ENCODE measurements at places on chromosomes 7 and 10.

DNA sequence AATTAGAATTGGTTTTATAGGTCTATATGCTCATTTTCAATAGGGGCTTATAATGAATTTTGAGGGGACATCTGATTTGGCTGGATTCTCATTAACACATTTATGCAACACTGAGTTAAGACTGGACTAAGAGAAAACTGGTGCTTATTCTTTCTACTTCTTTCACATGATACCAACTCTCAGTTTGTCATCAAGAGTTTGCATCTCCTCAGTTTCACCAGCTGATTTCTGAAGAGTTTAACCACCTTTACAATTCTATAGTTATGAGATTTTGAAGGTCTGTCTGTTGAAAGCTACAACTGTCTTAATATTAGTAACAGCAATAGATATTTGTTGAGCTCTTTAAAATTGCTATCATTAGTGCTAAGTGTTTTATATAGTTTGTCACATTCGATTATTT lies 867.0 kb upstream of the SORCS1 start:
- no peak for DNase-seq

DNA sequence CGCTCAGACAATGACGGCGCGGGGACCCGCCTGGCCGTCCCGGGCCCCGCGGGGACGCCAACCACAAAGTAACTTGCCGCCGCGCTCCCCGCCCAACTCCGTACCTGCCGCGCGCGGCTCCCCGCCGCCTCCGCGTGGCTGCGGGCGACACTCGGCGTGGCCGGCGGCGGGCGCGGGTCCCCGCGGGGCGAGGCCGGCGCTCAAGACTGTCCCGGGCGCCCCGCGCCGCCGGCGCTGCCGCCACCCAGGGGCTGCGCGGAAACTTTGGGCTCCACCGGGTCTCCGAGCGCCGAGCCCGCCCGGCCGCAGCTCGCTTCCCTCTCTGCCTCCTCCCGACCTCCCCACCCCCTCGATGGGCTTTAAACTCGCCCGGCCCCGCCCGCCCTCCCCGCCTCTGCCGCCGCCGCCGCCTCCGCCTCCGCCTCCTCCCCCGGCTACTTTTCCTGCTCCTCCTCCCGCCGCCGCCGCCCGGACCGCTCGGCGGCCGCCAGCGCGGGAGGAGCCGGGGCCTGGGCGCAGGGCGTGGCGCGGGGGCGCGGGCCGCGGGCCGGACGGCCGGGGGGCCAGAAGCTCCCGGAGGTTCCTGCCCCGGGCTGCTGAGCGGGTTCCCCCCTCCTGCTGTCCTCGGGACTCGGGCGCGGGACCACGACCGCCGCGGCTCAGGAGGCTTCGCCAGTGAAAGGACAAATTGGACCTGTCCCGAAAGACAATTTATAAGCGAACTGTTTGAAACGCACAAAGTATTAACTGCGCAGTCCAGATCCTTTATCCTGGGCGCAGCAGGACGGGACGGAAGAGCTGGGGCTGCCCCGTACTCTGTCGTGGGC lies 10.6 kb upstream of the GRB10 start:
- peak; percentile 50 for DNase-seq

DNA sequence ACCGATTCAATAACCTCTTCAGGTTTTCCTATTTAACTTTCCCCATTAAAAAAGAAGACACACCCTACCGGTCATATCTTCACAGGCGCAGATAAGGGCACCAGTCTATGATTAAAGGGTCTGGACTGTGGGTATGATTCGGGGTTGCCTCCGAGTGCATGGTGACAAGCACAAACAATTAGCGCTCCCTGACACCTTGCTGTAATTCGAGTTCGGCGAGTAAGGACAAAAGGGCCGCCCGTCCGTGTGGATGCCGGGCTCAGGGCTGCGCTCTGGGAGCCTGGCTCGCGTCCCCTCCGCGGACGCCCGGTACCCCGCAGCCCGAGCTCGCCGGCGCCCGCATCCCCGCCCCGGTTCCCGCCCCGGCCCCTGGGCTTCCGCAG lies 111.9 kb upstream of the RHEB start:
- DNase-seq: peak; percentile 34

GRCh38 chr10:77072836-77073662 lies 564.6 kb downstream of the KCNMA1 start:
- DNase-seq: no peak

GRCh38 chr10:113347508-113347907 lies 205.3 kb upstream of the HABP2 start:
- peak; percentile 14 for DNase-seq

- DNase-seq: no peak
These were observed 14.4 kb upstream of the CRYGN start for GRCh38 chr7:151454305-151454704.

DNA sequence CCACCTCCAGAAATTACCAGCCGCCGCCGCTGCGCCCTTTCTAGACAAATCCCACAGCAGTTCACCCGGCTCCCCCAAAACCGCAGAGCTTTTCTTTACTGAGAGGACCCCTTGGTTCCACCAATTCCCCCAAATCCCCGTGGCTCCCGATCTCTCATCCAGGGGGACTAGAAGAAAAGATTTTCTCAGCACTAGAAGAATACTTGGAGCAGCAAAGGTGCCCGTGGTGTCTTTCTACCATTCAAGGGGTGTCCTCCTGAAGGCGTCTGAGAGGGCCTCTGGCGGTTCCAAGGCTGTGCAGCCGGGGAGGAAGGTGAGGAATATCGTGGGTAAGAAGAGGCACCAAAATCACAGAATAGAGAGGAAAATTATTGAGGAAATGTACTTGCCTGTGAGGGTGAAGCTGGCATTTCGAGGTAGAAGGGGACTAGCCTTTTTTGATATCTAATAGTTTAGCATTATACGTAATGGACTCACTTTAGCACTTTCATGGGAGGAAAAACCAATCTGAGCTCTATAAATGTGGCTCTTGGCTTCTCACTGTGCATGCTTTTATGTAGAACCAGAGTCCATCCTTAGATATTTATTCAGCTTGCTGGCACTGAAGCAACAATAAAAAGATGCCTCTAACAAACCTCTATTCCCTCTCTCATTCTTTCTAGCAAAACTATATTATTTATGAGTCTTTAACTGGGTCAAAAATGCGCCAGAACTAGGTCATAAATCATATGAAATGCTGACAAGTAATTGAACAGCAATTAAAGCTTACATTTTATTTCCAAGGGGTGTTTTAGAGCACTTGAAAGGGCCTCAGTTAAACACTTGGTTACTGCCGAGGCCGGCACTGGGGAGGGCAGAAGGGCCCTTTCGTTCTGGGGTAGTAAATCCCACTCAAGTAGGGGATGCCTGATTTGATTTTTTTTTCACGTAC lies 13.8 kb upstream of the HOXA2 start:
- no peak for DNase-seq

DNA sequence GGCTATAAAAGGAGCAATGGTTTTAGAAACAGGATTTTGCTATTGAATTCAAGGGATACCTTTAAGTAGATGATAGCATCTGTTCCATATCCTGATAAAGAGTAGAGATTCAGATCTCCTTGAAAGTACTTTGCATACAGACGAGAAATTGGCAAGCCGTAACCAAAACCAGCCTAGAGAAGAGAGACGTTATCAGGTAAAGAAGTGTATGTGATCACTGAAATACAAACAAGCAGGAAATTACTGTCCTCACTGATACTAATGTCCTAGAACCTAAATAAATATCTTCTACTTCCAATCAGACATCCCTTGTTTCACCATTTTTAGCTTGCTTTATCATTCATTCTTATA lies 9.4 kb downstream of the PDK4 start:
- no peak for DNase-seq

DNA sequence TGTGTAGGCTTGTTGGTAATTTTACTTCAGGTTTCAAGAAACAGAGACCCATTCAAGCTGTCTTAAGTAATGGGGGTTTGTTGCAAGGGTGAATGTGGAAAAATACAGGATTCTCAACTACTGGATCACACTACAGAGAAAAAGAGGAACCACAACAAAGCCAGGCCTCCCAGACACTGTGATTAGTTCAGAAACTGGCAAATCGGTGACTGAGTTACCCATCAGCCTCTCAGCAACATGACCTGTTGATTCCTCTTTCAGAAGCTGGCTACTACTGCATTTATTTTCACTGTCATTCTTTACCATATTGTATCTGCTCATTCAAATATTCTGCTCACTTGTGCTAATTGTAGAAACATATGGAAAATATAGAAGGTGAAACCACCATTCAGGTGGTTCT lies 16.0 kb downstream of the CCDC71L start:
- peak; percentile 81 for DNase-seq

- no peak for DNase-seq
These were observed 593.8 kb upstream of the GRM3 start for GRCh38 chr7:86049910-86050309.

- DNase-seq: no peak
These were observed 154.5 kb downstream of the CSTF2T start for GRCh38 chr10:51544933-51545332.

- no peak for DNase-seq
These were observed 294.4 kb upstream of the NPVF start for GRCh38 chr7:25522727-25523126.

DNA sequence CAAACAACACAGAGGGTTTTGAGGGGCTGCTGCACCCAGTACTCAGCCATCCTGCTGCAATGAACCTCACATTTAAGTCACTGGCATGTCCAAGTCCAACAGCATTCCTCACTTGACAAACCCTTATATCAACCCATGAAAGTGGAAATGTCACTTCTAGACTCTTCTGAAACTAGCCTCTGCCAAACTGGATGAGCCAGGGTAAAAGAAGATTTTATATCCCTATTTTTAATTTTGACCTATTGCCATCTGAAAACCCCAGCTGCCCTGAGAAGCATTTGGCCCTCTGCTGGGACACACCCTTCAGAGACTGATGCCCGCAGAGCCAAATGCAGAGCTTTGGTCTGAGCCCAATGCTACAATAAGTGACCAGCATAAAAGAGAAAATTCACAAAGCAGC lies 201.1 kb downstream of the ANK3 start:
- DNase-seq: no peak

DNA sequence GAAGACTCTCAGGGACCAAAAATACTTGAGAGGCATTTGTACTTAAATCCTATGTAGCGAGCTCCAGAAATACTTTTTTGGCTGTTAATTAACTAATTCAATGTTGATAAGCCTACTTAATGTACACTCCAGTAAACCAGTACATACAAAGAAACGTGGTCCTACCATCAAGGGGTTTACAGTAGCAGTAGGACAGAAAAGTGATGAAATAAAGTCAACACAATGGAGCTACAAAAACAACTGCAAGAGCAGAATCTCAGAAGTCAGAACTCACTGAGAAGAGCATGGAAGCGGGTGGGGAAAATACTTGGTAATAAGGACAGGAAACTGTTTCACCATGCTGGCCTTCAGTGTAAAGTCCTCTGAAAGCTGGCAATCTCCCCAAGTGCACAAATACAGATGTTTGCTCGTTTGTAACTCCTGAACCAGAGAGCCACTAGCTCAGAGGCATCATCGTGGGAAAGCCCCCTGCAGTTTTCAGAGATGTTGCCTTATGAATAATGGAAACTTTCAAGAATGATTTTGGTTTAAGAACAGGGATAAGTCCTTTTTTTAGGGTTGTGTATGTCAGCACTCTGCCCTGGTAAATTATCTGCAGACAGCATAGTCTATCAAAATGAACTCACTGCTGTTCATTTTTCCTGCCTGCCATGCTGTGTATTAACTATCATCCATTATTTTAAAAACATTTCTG lies 233.2 kb downstream of the SORCS1 start:
- DNase-seq: no peak

DNA sequence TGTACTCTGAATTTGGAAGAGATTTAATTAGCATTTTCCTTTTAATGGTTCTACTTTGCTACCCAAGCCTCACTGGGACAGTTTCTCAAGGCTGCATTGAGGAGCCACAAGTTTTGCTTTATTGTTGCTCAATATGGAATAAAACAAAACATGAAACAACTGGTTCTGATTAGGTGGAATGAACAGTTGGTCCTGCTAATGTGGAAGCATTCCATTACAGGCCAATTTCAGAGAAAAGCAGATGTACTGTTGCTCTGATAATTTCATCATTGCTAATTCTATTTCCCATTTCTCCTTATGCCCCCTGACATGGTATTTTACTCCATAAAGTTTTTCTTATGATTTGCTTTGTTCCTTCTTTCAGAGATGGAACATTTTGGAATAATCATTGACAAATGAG lies 66.0 kb upstream of the PAPSS2 start:
- DNase-seq: no peak

DNA sequence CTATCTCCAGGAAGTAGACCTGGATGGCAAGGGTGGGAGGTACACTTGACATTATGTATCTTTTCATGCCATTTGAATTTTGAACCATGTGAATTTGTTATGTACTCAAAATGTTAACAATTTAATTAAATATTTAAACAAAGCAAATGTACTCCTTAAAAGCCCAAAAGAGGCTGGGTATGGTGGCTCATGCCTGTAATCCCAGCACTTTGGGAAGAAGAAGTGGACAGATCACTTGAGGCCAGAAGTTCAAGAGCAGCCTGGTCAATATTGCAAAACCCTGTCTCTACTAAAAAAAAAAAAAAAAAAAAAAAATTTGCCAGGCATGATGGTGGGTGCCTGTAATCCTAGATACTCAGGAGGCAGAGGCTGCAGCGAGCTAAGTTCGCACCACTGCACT lies 136.9 kb upstream of the ASAH2 start:
- no peak for DNase-seq

DNA sequence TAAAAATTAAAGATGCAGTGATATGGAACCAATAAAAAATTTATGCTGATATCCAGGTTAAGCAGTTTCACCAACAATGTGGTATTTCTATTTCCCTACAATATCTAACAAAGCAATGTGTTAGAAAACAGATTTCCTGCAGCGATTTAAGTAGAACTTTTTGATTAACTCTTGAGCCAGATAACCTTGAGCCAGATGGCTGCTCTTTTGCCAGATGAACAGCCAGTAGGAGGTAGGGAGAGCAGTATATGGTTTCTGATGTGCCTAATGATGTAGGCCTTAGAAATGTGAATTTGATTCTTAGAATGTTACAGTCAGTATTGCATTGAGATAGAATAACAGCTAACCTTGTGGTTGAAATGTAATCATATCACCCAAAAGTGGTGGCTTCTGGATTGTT lies 31.1 kb downstream of the STAMBPL1 start:
- DNase-seq: no peak

- DNase-seq: no peak
These were observed 127.5 kb downstream of the SNX10 start for GRCh38 chr7:26419198-26419597.

GRCh38 chr10:17735166-17735941 lies 16.6 kb upstream of the TMEM236 start:
- no peak for DNase-seq

GRCh38 chr10:131311402-131311660 lies 190 bp downstream of the TCERG1L start:
- DNase-seq: no peak

GRCh38 chr7:90025771-90026170 lies 128.5 kb upstream of the STEAP1 start:
- DNase-seq: no peak

DNA sequence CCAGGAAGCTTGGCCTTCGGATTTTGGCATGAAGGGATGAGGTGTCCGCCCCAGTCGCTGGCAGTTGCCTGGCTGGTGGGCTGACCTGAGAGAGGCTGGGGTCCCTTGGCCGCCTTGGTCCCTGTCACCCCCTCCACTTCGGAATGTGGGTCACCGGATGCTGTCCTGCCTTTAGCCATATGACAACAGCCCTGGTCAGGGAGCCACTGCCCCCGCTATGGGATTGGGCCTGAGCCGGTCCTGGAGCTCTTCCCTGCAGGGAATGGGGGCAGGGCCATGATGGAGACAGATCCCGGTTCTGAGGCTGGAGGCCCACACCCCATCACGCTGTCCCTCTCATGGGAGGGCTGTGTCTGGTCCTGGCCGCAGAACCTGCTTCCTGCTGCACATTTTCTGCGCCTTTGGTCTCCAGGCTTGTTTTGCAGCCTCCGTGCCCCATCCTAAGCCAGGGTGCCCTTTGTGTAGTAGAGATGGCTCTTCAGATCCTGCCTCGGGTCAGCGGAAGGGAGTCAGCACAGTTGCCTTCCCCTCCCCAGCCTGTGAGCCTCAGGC lies 22.6 kb downstream of the PFKFB3 start:
- no peak for DNase-seq
